Vagina (tissue), 2 donors: ENCODE measurements at places on chromosomes 13 and 19. TPM values are rescaled to one million over a fixed set of nuclear protein-coding genes. Genes with fewer than 3 reads are reported as not detected.

DNA sequence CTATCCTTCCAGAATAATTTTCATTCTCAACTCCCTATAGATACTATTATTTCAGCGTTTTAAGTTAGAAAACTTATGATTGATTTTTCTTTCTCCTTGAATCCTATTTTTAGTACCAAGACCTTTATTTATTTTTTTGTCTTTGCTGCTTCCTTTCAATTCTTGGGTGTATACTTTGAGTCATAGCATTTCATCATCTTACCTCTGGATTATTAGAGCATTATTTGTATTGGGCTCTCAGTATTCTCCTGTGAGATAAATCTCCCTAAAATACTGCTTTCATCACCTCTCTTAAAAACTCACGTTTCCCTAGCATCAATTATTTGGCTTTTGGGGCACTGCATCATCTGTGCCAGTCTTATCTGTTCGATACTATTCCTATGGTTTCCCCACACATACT lies 222.8 kb downstream of the POSTN start:
- no peak for DNase-seq

GRCh38 chr13:78845656-78846365 lies 186.9 kb upstream of the OBI1 start:
- DNase-seq = no peak

DNA sequence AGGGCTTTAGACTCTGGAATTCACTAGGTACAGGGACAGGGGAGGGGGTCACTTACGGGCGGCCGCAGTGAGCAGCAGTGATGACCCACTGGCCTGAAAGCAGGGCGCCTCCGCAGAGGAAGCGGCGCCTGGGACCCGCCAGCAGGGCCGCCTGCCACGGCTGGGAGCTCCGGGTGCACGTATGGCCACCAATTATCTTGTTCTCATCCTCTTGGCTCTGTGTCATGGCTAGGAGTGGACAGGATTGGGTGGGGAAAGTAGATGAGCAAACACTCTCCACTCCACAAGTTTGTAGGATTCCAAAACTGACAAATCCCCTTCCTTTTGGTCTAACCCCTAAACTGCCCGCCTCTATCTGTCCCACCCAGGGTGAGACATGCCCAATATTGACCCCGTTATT lies 1.2 kb downstream of the KLK14 start:
- no peak for DNase-seq

GRCh38 chr13:30872685-30873461 lies 33.2 kb upstream of the MEDAG start:
- peak; percentile 89 for DNase-seq

- no peak for DNase-seq
These were observed 41.4 kb upstream of the OBI1 start for GRCh38 chr13:78700121-78700910.

The SIGLEC8 gene
- total RNA-seq = not detected

The ZNF441 gene
- 7.1 TPM for total RNA-seq

The CXCL17 gene
- 2.9 TPM for total RNA-seq

The PCDH20 gene
- 0.98 TPM for total RNA-seq

The PRR22 gene
- 0.98 TPM for total RNA-seq

- DNase-seq = no peak
These were observed 14.0 kb downstream of the GPR183 start for GRCh38 chr13:99293178-99293577.

- no peak for DNase-seq
These were observed 95.9 kb upstream of the FREM2 start for GRCh38 chr13:38590796-38591507.

- DNase-seq = no peak
These were observed 4.3 kb upstream of the C5AR1 start for GRCh38 chr19:47305309-47305751.

The ZNF728 gene
- total RNA-seq = 0.49 TPM

GRCh38 chr13:27483421-27483820 lies 33.1 kb upstream of the MTIF3 start:
- DNase-seq = no peak

- DNase-seq = no peak
These were observed 551.6 kb downstream of the MYO16 start for GRCh38 chr13:109180905-109181425.

- no peak for DNase-seq
These were observed 14.4 kb downstream of the RGL3 start for GRCh38 chr19:11404588-11405222.

GRCh38 chr13:44629465-44630183 lies 53.5 kb upstream of the TSC22D1 start:
- no peak for DNase-seq

The TBXA2R gene
- 1.7 TPM for total RNA-seq

- no peak for DNase-seq
These were observed 206.7 kb upstream of the RFC3 start for GRCh38 chr13:33611121-33611805.

- DNase-seq = peak; percentile 84
These were observed 5.9 kb downstream of the ANGPTL6 start for GRCh38 chr19:10096615-10096963.

The ZNF540 gene
- 6.4 TPM for total RNA-seq

DNA sequence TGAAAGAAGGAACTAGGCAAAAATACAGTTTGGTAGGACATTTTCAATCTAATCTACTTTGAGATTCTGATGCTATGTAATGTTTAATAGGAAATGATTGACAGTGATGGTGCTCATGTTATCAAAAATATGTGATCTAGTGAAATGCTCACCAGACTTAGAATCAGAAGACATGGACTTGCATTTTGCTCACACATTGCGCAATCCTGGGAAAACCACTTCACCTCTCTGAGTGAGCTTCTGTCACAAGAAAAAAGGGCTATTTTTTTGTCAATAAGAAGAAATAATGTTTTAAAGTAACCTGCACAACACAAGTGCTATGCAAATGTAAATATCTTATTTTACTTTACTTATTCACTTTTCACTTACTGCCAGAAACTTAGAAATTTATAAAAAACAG lies 380.9 kb upstream of the HTR2A start:
- DNase-seq = no peak

The GJB2 gene
- 217 TPM for total RNA-seq
